ENCODE measurements at places on chromosomes 12 and 14.
A peak's percentile ranks its signal among the peaks of the same experiment; 100 is the strongest.

GRCh38 chr14:34069854-34070582 is 119.1 kb upstream of the EGLN3 start:
- no peak for DNase-seq

DNA sequence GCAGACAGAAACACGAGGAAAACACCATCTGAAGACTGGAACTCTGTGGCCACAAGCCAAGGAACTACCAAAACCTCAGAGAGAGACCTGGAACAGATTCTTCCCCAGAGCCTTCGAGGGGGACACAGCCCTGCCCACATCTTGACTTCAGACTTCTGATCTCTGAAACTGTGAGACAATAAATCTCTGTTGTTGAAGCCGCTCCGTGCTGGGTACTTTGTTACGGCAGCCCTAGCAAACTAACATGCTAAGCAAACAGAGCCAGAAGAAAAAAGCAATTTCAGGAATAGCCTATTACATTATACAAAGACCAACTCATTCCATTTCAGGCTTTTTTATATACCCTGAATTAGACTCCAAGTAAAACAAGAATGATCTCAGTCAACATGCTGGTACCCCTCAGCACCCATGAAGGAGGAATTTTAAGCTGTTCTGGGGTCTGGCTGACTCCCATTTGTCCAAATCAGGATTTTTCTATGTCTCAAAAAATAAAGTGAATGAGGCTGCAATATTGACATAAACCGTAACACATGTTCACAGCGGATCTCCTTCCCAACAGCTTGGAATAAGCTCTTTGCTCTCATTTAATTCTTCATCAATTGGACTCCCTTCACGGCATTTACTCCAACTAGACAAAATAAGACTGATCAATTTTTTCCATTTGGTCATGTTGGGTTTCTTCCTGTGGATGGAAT is 190.1 kb downstream of the FOXN3 start:
- DNase-seq = no peak

DNA sequence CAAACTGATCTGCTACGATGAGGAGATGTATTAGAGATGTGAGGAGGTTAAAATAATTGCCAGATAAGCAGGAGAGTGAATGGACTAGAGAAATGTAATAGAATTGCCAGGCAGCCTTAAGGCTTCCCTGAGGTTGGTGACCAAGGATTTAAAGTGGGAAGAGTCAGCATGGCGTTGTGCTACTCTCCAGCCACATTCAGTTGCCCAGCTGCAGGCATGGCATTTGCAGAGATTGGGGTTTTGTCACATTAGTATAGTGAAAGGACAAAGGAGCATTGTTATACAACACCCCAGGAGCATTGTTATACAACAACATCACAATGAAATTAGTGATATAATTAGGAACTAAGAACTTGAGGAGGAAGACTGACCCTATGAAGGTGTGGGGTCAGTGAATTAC is 31.7 kb downstream of the MARK3 start:
- no peak for DNase-seq

- no peak for DNase-seq
Observed at GRCh38 chr14:94303111-94303510, 10.0 kb upstream of the SERPINA10 start.

DNA sequence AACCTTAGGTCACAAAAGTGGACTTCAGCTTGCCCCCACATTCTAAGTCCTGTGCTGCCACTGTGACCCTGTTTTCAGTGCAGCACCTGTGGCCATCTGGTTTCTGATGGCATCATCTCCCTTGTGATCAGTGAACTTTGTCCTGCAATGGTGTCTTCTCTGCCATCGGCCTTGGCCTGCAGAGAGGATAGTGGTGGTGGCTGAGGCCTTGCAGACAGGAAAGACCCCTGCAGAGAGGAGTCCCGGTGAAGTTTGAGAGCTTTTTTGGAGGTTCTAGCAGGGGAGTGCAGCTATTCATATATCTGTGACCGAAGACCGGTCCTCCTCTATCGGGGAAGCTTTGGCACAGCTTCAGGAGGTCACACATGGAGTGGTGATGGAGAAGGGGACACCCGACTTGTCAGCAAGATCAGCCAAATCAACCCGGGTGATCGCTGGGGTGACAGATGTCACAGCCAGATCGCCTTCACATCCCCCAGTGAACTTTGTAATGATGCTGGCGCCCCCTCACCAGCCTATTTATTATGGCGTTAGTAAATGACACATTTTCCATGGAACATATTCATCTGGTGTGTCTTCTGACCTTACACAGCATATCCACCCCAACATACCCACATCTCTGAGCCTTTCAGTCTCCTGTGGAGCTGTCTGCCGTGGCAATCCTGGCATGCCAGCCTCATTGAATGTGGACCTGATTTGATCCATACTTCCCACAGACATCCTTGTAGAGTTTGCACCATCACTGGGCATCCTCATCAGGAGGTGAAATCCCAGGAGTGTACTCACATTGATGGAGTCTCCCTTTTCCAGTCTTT is 136.1 kb downstream of the PAPOLA start:
- no peak for DNase-seq

GRCh38 chr12:3432868-3433267 is 58.1 kb upstream of the PRMT8 start:
- no peak for DNase-seq

GRCh38 chr14:37594238-37594970 is 645 bp downstream of the FOXA1 start:
- DNase-seq = no peak

GRCh38 chr12:92382383-92382878 is 236.8 kb upstream of the BTG1 start:
- no peak for DNase-seq

DNA sequence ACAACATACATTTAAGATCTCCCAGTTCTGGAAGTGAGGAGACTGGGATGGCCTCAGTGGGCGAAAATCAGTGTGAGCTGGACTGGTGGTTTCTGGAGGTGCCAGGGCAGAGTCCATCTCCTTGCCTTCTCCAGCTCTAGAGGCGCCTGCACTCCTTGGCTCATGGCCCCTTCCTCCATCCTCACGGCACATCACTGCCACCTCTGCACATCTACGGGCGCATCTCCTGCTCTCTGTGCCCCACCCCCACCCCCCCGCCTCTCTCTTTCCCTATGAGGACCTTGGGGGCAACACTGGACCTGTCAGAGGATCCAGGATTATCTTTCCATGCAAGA is 62.8 kb upstream of the DIO3 start:
- no peak for DNase-seq

GRCh38 chr12:126681676-126682075 is 1585.3 kb upstream of the TMEM132C start:
- no peak for DNase-seq

- no peak for DNase-seq
Observed at GRCh38 chr12:93183940-93184671, 193.6 kb upstream of the NUDT4 start.

DNA sequence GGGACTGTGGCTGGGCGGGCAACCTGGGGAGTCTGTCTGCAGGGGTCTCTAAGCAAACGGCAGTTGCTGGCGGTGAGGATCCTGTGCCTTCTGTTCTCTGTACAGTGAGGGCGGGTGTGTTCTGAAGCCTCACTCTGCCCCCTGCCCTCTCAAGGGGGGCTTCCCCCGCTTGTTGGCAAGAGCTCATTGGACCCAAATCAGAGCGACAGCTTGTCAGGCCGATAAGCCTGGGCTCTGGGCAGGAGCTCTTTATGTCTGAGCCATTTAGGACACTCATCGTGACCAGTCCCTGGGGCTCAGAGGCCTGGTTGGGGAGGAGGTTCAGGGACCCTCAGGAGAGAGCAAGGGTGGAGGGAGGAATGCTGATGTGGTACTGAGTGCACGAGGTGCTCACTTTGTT is 136.0 kb downstream of the TSPAN9 start:
- DNase-seq = no peak

- DNase-seq = no peak
Observed at GRCh38 chr12:92601680-92602079, 101.1 kb upstream of the PLEKHG7 start.

DNA sequence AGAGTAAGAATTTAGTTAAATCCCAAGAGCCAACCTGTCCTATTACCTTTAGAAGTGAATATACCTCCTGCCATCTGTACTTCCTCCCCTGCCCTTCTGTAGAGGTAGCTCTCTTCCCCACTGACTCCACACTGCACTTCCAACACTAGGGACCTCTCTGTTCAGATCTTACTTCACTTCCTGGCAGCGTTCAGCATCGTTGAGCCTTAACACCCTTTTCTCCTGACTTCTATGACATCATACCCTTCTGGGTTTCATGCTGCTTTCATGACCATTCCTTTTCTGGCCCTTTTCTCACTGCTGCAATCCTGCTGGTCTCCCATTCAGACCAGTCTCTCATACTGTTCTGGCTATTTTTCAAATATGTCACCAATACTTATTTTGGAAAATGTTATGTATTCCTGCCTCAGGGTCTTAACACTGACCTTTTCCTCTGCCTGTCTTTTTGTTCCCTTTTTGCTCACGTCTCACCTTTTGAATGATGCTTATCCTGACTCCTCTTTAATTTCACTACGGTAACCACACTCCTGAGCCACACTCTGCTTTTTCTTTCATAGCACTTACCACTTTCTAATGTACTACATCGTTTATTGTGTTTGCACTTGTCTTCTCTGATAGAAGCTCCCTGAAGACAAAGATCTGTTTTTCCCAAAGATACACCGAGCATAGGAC is 67.6 kb downstream of the PLEKHA5 start:
- no peak for DNase-seq

DNA sequence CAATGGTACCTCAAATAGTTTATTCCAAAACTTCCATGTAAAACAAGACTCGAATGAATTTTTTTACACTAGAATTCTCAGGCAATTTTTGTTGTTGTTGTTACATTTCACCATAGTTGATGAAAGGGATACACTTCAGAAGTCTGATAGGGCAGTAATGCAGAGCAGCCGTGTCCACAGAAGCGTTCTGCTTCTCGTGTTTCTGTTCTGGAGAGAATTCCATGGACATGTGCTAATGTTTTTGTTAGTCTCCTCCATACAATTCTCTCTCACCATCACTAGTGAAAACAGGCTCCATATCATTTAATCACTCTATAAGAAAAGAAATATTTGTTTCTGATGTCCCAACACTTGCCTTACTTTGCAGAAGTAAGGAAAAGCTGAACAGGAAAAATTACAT is 606.1 kb downstream of the SLC16A7 start:
- DNase-seq = no peak

- no peak for DNase-seq
Observed at GRCh38 chr12:22238211-22238610, 96.3 kb downstream of the ST8SIA1 start.

GRCh38 chr12:124639122-124639806 is 71.9 kb upstream of the NCOR2 start:
- DNase-seq = no peak

DNA sequence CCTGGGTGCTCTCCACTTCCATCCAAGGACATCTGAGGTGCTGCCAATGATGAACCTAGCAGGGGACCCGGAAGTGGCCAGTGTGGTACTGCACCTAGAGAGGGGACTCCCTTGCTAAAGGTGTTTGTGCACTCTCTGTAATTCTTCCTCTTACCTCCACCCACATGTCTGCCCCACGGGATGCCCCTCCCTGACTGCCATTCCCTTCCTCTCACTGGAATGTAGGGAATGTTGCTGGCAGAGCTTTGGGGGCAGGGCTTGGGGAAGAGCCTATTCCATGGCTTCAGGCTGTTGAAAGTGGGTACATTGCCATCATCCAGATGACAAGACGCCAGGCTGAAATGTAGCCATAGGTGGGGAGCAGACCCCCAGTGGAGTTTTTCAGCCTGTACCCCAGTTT is 153.2 kb downstream of the SMOC1 start:
- no peak for DNase-seq

GRCh38 chr12:90945070-90945649 is 9.8 kb downstream of the CCER1 start:
- no peak for DNase-seq

DNA sequence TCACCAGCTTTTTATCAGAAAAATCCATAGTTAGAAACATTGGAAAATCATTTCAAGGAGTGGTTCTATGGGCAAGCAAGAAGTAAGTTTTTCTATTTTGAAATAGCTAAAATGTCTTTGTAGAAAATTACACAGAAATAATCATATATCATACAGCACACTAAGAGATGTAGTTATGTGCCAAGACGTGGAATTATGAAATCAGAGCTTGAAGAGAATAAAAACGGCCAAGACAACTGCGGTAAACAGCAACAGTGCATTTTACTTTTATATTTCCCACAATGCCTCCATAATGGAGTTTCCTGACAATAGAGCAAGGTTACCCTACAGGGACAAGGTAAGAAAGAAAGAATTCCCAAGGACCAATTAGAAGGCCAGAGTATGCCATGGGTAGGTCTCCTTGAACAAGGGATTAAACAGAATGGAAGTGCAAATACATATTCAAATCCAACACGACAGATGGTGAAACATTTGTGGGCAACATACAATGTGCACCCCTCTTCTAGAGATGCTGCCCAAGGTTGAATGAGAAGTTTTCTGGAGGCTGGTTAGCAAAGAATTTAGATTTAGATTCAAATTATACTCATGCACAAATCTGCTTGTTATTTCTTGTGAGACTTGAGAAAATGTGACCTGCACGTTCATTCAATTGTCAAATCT is 76.1 kb upstream of the BTG1 start:
- DNase-seq = no peak

DNA sequence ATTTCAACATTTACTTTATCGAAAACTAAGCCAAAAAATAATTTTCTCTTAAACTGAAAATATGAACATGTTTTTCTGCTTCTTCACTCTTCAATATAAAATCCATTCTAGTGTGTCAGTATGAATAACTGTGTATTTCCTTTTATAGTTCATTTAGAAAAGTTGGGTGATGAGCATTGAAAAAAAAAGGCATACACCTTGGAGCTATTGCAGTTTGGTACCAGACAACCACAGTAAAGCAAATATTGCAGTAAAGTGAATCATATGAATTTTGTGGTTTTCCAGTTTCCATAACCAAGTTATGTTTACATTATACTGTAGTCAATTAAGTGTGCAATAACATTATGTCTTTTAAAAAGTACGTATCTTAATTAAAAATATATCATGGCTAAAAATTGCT is 195.0 kb upstream of the FOXG1 start:
- no peak for DNase-seq

DNA sequence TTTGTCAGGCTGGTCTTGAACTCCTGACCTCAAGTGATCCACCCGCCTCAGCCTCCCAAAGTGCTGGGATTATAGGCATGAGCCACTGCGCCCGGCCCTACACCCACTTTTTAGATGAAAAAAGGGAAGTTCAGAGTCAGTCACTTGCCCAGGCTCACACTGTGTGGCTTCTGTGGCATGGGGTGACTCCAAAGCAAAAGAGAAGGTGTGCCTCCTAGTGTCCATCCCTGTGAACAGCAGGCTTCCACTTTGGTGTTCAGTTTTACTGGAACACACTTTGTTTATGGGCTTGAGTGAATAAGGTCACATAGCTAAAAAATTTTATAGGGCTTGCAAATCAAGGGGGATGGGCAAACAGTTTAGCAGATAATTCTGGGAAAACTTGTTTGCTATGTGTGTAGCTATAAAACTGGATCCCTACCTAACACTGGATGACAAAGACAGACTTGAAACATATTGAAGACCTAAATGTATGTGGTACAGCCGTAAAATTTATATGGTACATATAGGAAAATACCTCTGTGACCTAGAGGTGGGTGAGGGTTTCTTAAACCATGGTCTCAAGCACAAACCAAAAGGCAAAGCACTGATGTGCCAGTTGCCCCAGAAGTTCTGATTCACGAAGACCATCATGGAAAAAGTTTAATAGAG is 54.9 kb downstream of the EID3 start:
- peak; percentile 39 for DNase-seq

GRCh38 chr14:23562822-23563472 is 4.6 kb downstream of the AP1G2 start:
- no peak for DNase-seq

- no peak for DNase-seq
Observed at GRCh38 chr14:23306412-23307145, at the start of gene BCL2L2. TSS of gene BCL2L2 (plus strand) at chr14:23306833. CDS start at chr14:23307768, 935 bp downstream.
